Dermis lymphatic vessel endothelial cell (primary cell): ENCODE measurements at places on chromosomes 3 and 15. TPM values are rescaled to one million over a fixed set of nuclear protein-coding genes. Genes with fewer than 3 reads are reported as not detected.

FEZF2 gene
- total RNA-seq: not detected in 2 replicates

MYZAP gene
- 81.3 and 99.6 TPM in 2 replicates for total RNA-seq

ALDH1L1 gene
- 0.09 TPM in 1 of 2 replicates, not detected in the other for total RNA-seq

GPR62 gene
- total RNA-seq: under 0.01 TPM in 2 replicates

PDZRN3 gene
- total RNA-seq: under 0.01 and 0.11 TPM in 2 replicates

CPLX3 gene
- not detected in 2 replicates for total RNA-seq

AGBL1 gene
- not detected in 2 replicates for total RNA-seq

ADGRG7 gene
- total RNA-seq: not detected in 2 replicates

CAV3 gene
- not detected in 2 replicates for total RNA-seq

NMNAT3 gene
- 0.65 and 1.8 TPM in 2 replicates for total RNA-seq

GOLGA8F gene
- not detected in 2 replicates for total RNA-seq

NPAP1 gene
- total RNA-seq: not detected in 2 replicates

UROC1 gene
- under 0.01 TPM in 1 of 2 replicates, not detected in the other for total RNA-seq

TRAIP gene
- total RNA-seq: 1.1 and 1.2 TPM in 2 replicates
